ENCODE measurements at places on chromosomes 6 and 20.

- no peak for DNase-seq
These were observed 45.0 kb upstream of the TRIM26 start for GRCh38 chr6:30258204-30258603.

DNA sequence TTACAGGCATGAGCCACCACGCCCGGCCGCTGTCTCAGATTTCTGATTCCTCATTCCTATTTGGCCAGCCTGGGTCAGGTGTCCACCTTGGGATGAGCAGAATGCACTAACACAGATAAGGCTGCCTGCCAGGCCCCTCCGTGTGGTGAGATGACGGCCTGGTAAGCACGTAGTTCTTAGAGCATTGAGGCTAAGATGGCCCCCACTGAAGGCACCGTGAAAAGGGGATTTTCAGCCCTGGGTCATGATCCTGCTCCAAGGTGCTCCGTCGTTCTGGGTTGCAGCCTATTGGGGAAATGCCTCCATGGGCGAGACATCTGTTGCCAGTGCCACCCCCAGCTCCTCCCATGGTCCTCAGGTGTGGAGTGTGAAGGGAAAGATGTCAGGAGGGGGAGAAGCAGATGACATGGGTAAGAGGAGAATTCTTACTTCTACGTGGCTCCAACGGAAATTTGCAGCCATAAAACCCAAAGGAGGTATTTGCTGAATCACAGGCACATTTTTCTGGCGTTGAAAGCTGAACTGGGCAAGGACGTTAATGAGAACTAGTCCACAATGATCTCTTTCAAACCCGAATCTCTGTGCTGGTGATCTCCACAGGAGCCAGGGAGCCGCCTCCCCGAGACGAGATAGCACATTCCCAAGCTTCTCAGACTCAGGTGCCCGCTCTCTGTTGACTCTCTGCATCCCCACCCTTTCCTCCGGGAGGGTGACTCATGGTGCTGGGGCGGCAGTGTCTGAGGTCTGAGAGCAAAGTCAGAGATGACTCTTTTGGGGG is 34.0 kb upstream of the BMP6 start:
- DNase-seq: no peak

DNA sequence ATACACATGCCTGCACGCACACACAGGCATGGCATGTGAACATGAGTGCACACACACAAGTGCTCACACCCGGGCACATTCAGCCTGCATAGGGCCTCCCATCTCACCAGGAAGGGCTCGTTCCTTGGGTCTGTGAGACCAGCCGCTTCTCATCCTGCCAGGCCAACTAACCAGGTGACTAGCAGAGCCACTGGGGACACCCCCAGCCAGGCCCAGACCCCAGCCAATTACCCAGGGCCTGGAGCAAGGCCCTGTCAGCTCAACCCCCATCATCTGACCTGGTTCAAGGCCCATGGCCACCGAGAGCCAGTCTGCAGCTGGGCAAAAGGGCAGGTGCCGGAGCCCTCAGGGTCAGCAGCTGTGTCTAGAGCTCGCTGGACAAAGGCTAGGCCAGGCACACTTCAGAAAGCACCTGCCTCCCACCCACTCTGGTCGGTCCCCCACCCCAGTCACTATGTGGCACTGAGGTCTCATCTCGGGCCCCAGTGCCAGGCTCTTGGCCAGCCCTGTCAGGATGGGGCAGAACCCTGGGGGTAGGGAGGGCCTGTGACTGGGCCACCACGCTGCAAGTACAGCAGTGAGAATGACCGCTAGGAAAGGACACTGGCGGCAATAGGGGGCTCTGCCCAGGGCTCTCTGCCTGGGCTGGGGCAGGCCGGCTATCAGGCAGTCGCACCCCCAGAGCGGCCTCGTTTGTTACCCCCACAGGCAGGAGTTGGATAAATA is 26.8 kb upstream of the MRGBP start:
- no peak for DNase-seq

DNA sequence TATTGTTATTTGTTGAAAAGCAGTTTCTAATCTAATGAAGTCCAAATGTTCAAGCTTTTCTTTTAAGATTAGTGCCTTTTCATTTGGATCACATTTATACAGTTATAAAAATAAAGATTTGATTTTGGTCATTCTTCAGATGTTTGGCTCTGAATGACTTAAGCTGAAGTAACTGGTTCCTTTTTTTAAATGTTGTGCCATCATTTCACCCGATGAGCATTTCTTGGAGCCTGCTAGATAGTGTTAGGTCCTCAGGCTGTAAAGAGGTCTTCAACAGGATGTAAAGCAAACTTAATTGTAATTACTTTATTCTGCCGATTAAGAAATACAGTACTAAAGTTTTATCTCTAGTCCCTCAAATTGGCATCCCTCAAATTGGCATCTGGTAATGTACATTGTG is 41.2 kb upstream of the ASIP start:
- no peak for DNase-seq

GRCh38 chr6:68572975-68573374 is 62.1 kb upstream of the ADGRB3 start:
- no peak for DNase-seq

DNA sequence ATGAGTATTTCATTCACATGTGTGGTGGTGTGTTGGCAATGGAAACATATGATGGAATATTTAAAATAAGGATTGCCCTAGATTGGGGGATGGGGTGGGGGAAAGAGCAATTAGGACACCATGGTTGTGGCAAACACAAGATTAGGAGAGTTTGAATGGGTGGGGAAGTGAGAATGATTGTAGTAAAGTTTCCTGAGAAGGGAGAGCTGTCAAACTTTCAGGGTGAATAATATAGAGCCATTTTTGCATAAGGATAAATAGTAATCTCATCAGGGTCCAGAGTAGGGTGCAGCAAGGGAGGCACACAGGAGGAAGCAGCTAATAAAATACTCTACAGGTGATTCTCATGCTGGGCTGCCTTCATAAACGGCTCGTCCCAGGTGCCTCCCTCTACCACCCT is 294.9 kb upstream of the MARCKS start:
- DNase-seq: no peak

DNA sequence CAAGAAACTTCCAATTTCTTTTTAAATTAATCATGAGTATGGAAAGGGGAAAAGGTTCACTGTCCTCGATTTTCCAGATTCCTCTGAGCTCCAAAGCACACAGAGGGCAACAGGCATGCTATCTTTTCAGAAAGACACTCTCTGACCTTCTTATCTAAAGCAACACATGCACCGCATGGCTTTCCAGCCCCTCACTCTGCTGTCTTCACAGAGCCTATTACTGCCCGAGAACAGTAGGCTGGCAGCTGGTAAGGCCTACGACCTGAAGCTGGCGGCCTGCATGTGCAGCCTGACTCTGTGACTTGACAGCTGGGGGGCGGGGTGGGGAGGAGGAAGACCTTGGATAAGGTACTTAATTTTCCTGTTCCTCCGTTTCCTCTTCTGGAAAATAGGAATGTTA is 86.3 kb downstream of the ELOVL4 start:
- no peak for DNase-seq

GRCh38 chr20:20635006-20635405 is 77.4 kb downstream of the RALGAPA2 start:
- no peak for DNase-seq

GRCh38 chr20:42134265-42135098 is 516.3 kb upstream of the CHD6 start:
- DNase-seq: no peak

DNA sequence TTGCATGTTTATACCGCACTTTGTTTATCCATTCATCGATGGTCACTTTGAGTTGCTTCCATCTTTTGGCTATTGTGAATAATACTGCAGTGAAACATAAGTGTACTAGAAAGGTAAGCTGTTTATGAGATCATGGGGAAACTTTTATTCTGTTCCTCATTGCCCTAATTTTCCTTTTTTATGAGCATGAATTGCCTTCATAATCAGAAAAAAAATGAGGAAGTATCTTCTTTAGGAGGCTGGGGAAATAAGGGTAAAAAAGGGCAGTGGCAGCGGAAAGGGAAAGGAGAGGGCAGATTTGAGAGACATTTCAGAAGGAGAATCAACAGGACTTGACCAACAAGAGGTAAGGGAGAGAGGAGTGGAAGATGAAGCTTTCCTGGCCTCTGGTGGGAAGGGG is 14.3 kb upstream of the SERINC3 start:
- no peak for DNase-seq

DNA sequence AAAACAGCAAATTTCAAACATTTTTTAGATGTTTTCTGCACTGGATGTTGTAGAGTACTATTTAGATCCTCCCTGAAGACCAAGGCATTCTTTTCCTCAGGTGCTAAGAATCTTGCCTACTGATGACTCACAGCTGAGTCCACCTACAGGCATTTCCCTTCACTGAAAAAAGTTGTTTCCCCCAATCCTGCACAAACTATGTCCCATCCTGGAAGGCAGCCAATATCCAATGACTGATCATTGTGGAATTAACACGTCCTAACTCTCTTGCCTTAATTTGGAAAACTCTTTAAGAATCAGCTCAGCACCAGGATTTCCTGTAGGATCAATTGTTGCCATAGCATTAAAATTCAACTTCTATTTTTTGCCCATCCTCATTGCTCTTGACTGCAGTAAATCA is 268.4 kb upstream of the IRAK1BP1 start:
- DNase-seq: no peak

DNA sequence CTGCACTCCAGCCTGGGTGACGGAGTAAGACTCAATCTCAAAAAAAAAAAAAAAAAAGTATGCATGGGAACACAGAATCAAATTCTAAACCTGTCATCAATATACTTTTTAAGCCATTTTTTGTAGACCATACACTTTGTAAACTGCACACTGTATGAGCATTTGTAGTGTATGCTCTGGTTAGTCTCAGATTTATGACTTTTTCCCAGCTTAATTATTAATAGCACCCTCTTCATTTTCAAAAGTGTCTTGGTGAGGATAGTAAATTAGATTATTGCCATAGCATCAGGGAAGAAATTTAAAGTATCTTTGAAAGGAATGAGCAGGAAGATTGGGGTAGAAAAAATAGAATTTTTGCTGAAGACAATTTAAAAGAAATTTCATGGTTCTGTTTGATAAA is 330.8 kb upstream of the RSPO3 start:
- DNase-seq: no peak

- no peak for DNase-seq
These were observed 134.2 kb downstream of the CEP57L1 start for GRCh38 chr6:109229536-109229935.

- no peak for DNase-seq
These were observed 14.0 kb downstream of the PAQR8 start for GRCh38 chr6:52375780-52376556.

GRCh38 chr6:134307870-134308269 is 10.0 kb downstream of the SGK1 start:
- DNase-seq: no peak

GRCh38 chr6:74066168-74066871 is 370.3 kb downstream of the CD109 start:
- no peak for DNase-seq

DNA sequence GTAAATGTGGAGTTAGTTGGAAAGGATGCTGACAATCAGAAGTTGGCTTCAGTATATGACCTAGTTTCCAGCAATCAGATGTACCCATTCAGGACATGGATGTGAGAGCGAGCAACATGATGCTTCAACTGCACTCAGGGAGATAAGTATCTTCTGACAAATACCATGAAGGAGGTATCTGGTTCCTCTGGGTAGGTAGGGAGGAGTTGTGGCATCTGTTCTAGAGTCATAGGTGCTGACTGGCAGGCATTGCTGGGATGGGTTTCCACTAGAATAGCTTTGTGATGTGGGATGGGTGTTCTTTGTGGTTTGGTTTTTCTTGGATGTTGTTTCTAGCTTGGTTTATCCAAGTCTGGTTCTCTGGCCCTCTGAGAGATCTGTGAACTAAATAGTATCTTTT is 3.9 kb upstream of the REV3L start:
- DNase-seq: no peak

- DNase-seq: no peak
These were observed 18.7 kb downstream of the CDS2 start for GRCh38 chr20:5145365-5146098.

DNA sequence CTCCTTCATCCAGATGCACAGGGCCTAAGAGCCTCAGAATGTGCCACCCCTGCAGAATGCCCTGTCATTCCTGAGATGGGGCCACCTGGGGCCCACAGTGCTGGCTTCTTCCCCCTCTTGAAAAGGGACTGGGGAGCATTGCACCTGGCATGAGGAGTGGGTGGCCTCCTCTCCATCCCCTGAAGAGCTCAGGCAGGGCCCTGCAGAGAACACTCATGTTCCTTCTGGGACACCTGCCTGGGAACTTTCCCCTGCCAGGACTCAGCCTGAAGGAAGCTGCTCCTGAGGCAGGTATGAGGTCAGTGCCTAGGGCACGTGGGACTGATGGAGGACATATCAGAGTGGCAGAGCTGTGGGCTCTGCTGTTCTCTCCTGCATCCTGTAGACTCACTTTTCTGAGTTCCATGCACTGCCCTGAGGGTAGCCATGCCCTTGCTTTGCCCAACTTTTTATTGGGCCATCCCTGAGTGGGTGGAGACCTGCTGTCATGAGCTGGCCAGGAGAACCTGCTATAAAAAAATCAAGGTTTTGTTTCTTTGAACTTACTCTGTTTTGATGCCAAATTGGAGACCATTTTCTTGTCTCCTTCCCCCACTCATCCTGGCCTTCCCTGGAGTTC is 19.5 kb downstream of the CCDC167 start:
- no peak for DNase-seq

DNA sequence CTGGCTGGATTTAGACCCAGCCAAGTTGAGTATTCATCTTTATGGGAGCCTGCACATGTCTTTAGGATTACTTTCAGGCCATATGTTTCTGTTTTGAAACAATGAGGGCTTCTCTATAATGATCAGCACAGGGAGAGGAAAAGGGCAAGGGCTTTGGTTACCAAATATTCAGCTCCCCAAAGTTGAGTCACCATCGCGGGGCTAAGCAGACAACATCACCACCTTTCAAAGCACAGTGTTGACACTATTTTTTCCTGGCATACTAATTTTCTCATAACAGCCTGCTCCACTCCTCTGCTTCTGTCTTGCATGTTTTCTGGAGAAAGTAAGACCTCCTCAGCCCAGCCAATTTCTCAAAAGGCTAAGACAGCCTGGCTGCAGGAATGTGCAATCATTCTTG is 4.9 kb downstream of the SCML4 start:
- no peak for DNase-seq

DNA sequence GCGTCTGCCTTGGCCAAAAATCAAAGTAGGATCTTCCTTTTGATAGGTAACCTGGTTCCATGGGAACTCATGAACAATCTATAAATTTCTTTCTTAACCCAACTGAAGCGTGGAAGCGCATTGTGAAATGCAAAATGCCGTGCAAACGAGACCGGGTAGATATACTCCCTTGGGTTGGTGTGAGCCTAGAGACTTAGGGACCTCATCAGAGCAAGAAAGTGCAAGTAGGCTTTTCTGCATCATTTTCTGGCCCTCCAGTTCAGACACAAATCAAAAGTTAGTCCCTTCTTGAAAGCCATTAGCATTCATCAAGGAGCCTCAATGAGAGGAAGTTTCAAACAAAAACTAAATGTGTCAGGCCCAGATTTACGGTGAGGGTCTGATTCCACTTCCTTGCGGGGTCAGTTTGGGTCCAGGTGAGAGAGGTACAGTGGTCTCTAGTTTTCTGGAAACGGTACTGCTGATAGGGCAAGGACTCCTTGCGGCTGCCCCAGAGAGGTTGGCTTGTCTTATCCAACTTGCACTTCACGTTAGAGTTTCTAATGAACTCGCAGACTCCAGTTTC is 5.3 kb upstream of the ZNF184 start:
- DNase-seq: no peak
